ENCODE measurements at places on chromosomes 4 and X.

DNA sequence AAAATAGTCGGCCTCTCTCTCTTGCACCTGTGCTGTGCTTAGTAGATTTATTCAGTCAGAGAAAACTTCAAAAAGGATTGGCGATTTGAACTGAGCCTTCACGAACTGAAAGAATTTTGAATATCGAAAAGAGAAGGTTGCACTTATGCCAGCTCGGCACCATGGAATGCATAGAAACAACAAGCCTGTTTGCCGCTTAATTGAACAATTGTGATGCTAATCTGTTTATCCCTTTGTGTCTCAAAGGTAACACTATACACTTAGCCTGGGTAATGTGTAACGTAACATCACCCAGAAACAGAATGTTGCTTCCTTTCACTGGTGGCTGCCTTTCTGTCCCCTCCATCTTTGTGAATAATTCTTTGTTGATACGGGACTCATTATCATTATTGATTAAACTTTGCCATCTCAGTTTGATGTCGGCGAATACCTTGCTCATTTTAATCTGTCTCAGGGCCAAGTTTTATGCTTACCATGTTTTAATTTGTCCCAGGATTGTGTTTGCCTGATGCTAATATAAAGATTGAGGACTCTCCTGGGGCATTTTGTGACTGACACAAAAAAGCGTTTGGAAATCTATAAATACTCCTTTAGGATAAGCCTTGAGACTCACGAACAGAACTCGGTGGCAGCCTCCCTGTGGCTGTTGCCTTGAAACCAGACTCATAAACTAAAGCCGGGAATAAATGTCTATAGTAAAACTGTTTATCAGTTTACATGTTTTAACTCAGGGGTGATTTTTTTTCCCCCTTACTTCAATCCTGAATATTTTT is 400.5 kb downstream of the RAPGEF2 start:
- DNase-seq, result no peak

GRCh38 chr4:105644257-105644656 is 64.2 kb downstream of the INTS12 start:
- DNase-seq, result no peak

GRCh38 chr4:100880011-100880410 is 362.2 kb upstream of the EMCN start:
- no peak for DNase-seq

- DNase-seq, result no peak
These were observed 84.0 kb downstream of the CCSER1 start for GRCh38 chr4:90211174-90211573.

GRCh38 chrX:74171465-74171864 is 132.5 kb upstream of the ZCCHC13 start:
- no peak for DNase-seq

- no peak for DNase-seq
These were observed 191.0 kb downstream of the SLC7A11 start for GRCh38 chr4:138051157-138051556.

GRCh38 chr4:39533541-39533940 is 6.3 kb upstream of the UGDH start:
- DNase-seq, result no peak

DNA sequence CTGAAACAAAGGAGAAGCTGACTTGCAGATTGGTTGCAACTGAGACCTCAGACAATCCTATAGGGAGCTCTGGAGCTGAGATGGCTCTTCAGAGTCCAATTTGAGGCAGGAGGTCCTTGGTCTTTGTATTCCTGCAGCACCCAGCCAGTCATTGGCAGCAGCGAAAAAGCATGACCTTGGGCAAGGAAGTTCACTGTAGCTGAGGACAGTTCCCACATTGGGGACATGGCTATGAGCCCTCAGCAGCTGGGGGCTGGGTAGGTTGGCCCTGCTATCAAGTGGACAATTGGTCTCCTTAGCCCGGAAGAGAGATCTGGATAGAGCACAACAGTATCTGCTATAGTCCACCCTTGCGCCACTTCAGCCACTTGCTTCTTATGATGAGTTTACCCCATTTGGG is 56.9 kb upstream of the ATP6AP2 start:
- DNase-seq, result no peak

DNA sequence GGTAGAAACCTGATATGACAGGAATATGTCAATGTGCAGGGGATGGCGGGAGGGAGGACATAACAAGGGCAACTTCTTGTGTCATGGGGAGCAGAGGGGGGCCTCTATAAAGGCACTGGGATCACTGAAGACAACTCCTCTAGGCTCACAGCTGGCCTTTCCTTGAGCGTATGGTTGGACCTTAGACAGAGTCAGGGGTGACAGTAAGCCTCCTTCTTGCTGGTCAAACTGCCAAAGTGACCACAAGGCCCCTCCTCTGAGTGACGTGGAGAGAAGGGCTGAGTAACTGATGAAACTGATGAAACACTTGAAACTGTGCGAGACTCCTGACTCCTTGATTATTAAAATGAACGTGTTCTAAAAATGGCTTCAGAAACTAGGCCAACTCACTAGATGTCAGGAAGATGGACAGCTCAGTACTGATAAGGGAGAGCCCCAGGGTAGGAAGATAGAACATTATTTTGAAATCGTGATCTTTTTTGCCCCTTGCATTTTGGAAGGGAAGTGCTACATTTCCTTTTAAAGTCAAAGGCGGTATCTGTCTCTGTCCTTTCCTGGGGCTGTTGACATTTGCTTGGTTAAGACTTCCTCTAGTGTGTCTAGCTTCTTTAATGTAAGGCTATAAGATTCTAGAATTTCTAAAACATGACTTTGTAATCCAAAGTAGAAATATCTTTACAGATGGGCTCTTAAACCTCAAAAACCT is 1.6 kb downstream of the RAB33A start:
- DNase-seq, result no peak

DNA sequence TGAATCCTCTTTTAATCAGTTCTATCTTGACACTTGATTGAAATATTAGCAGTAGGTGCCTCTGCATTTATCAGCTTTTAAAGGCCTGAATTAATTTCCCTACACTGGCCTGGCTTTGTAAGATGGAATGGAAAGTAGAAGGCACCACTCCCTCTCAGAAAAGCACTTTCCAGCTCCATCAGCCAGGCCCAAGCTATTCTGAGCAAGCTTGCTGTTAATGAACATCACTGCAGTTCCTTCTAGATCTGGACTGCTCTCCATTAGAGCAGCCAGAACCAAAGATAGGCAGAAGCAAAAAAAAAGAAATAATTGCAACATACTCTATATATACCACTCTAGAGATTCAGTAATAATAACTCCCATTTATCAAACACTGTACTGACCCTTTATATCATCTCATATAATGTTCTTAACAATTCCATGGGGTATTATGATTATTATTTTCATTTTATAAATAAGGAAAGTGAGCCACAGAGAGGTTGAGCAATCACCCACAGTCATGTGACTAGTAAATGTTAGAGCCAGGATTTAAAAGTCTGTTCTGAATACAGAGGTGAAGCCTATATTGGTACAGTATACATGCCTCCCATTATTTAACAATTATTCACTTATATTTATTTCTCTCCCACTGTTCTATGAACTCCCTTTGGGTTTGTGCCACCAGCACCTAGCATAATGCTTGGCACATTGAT is 39.4 kb upstream of the GPC3 start:
- no peak for DNase-seq

- no peak for DNase-seq
These were observed 21.8 kb downstream of the KIAA1210 start for GRCh38 chrX:119105826-119106225.

DNA sequence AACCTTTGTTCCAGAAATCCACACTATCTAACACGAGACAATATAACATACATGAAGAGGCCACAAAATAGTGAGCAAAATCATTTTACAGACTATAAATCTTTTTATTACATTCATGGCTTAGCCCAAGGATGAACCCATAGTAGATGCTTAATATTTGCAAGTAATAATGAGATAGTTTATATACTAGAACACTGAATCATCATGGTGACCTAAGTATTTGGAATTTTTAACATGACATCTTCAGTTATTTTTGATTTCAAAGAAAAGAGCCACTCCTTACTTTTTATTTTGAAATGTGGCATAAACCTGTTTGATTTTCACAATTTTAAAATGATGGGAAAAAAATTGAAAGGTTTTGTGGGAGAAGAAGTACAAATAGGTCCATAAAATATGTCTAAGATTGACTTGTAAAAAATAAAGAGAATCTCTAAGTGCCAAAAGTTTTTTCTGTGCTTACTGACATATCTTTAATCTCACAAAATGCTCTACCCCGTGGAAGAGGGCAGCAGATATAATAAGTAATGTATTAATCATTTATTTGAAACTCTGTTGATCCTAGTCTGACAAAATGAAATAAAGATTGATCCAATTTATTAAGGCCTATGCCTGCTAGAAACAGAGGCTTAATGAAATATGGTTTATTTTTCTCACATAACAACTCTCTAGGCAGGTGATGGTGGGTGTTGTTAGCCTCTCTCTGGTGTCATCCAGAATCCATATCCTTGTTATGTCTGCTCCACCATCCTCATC is 224.5 kb upstream of the CENPE start:
- no peak for DNase-seq

GRCh38 chr4:189071241-189071640 is 869.4 kb upstream of the FRG1 start:
- no peak for DNase-seq

DNA sequence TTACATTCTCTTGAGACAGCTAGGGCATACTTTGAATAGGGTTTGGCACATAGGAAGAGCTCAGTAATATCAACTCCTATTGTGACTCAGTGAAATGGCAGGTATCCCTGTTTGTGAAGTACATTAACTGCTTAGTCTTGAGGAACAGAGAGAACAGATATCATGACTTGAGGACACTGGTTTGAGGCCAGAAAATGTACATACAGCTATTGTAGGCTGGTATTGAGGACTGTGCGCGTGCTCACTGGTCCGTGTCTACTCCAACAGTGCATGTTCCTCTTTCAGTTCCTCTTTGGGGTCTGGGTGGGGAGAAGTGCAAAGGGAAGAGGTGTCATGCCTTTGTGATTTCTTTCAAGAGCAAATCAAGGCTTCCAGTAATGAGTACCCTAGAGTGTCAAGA is 34.6 kb upstream of the TBC1D9 start:
- DNase-seq, result no peak

GRCh38 chrX:12802741-12803140 is 11.5 kb downstream of the PRPS2 start:
- DNase-seq, result no peak

DNA sequence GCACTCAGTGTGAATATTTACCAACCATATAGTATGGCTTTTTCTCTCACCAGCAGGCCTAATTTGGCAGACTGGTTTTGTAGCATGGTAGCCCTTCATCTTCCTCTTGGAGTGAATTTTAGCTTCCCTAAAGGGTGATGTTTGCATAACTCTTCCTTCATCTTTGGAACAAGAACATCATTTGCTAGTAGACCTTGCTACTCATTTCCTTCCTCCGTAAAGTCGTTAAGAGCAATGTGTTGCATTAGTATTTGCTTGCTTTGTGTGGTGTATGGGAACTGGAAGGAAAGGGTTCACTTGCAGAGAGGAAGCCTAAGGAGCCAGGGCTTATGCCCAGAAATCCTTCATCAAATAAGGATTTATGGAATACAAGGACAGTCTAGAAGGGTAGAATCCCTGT is 50.2 kb upstream of the PGRMC2 start:
- no peak for DNase-seq

- DNase-seq, result no peak
These were observed 206.4 kb downstream of the NR3C2 start for GRCh38 chr4:148235809-148236208.

- DNase-seq, result no peak
These were observed 32.1 kb downstream of the SLC34A2 start for GRCh38 chr4:25687773-25688172.

- DNase-seq, result no peak
These were observed 124.1 kb downstream of the FHDC1 start for GRCh38 chr4:153060196-153060595.

DNA sequence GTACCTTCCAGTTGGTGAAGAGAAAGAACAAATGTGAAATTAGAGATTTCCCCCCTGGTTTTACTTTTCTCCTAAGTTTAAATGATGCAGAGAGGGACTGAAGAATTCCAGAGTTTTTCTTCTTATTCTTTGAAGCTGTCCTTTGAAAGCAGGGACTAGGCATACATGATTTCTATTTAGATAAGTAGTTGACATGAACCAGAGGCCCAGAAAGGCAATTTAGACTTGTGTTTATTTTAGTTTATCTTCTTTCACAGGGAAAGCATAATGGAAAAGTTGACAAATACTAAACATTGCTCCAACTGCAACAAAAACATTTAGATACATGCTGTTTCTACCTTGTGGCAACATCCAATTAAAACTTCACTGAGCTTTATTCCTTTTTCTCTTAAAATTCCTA is 32.0 kb downstream of the PTPN13 start:
- no peak for DNase-seq

- no peak for DNase-seq
These were observed 338.3 kb upstream of the TEX13C start for GRCh38 chrX:124981420-124981819.

- DNase-seq, result no peak
These were observed 97.7 kb downstream of the CEP44 start for GRCh38 chr4:174381440-174381800.

- no peak for DNase-seq
These were observed 24.6 kb upstream of the BCLAF3 start for GRCh38 chrX:20015422-20015821.

DNA sequence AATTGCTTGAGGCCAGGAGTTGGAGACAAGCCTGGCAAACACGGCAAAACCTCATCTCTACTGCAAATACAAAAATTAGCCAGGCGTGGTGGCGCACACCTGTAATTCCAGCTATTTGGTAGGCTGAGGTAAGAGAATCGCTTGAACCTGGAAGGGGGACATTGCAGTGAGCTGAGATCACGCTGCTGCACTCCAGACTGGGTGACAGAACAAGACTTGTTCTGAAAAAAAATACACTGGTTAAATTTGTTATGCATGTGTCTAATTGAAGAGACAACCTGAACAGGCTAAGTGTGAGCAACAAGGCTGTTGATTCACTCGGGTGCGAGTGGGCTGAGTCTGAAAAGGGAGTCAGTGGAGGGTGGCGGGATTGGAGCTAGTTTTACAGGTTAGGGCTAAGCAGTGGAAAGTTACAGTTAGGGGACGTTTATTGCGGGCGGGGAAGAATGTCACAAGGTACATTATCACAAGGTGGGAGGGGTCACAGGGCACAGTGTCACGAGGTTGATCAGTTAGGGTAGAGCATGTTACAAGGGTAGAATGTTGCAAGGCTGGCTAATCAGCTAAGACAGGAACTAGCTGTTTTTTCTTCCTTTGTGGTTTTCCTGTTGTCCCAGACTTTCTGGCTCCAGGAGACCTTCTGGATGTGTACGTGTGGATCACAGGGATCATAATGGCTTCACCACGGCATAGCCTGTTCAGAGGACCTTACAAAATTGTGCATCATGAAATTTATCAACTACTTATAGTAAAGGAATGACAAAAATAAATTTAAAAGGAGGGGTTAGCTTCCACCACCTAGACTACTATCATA is 115.8 kb downstream of the NAA11 start:
- no peak for DNase-seq

DNA sequence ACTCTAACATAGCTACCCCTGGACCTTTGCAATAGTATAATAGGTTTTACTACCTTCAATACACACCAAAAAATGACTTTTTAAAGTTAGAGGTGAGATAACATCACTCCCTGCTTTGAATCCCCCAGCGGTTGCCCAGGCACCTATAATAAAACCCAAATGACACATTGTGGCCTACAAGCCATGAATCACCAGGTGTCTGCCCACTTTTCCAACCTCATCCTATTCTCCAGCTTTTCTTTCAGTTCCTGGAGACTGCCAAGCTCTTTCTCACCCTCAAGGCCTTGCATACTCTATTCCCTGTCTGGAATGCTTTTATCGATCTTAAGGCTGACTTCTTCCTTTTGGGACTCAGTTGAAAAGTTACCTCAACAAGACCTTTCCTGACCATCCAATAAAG is 16.4 kb upstream of the PRSS48 start:
- DNase-seq, result no peak
